Kidney epithelial cell (primary cell): ENCODE measurements at places on chromosomes 3 and 15. TPM values are rescaled to one million over a fixed set of nuclear protein-coding genes. Genes with fewer than 3 reads are reported as not detected.
A peak's percentile ranks its signal among the peaks of the same experiment; 100 is the strongest.

- DNase-seq = no peak
Measured at GRCh38 chr3:130299531-130299930, 45.9 kb upstream of the COL6A5 start.

DNA sequence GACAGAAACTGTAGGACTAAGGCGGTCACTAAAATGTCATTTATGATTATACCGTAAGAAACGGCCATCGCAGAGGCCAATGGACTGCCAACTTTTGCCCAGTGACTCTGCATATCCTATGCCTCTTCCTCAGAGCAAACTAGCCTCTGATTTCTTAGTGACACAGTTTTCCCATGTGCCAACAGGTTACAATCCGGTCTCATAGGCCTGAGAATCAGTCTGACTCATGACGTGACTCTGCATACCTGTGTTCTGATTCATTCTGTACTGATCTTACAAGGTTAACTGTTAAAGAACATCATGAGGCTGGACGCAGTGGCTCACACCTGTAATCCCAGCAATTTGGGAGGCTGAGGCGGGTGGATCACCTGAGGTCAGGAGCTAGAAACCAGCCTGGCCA is 17.8 kb downstream of the RUBCN start:
- peak; percentile 96 for DNase-seq

DNA sequence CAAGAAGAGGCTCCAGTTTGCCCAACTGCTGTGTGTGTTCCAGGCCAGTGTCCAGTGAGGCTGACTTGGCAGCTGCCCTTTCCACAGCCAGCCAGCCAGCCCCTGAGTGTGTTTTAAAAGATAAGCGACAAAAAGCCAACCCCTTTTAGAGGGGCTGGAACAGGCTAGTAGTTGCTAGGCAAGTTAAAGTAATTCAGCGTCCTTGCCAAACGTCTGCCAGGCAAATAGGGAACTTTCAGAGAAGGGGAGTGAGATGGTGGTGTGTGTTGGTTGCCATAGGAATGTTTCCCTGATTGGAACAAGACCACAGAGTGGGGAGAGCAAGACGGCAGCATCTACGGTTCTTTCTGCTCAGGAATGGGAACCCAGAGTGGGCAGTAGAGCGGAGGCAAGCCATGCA is 86.3 kb downstream of the TMEM108 start:
- DNase-seq = no peak

DNA sequence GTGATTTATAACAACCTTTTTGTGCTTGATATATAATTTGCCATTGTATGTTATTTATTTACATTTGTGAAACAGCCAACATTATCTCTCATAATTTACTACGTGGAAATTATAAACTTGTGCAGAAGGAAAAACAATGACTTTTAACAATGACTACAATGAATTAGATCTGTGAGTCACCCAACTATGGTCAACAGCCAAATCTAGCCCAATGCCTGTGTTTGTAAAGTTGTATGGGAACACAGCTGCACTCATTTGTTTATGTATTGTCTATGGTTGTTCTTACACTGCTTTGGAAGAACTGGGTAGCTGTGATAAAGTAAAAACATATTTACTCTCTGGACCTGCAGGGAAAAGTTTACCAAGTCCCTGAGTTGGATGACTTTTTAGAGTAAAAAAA is 110.4 kb downstream of the OTOL1 start:
- no peak for DNase-seq

DNA sequence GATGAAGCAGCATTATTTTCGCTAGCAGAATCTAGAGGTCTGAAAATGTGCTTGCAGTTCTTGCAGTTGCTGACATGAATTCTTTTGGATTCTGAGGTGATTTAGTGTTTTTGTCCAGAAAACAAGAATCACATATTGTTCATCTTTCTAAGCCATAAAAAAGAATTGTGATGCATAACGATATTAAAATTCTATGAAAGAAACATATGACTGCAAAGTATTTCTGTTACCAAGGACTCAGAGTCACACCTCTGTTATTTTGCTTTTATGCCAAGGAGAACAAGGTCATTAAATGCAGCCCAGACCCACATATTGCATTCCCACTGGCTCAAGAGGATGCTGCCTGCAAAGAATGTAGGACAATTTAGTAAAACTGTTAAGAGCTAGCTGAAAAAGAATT is 299.8 kb upstream of the GPR149 start:
- DNase-seq = no peak

DNA sequence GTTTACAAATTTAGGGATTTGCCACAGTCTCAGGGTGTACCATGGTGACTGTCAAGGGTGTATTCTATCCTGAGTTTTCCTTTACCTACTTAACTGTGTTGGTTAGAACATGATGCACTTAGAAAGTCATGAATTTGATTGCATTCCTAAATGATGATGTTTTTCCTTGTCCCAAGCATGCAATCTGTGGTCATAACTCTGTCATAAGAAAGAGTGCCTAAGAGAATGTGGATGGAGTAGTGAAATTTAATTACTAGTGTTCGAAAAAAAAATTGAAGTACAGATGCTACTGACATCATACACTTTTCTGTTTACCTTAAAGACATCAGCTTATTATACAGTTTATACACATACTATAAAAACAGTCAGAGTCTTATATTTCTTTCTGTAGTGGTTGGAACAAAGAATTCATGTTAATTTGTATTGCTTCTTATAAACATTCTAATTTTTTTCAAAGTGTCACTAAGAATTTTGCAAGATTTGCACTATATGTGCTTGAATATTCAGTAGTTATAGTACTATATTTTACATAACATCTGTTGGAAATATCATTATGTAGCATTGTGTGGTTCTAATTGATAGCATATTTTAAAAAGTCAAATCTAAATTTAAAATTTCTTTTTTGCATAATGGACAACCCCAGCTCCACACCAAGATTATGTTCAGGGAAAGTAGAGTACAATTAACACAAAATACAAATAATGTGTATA is 231.3 kb upstream of the KCNMB2 start:
- peak; percentile 67 for DNase-seq

DNA sequence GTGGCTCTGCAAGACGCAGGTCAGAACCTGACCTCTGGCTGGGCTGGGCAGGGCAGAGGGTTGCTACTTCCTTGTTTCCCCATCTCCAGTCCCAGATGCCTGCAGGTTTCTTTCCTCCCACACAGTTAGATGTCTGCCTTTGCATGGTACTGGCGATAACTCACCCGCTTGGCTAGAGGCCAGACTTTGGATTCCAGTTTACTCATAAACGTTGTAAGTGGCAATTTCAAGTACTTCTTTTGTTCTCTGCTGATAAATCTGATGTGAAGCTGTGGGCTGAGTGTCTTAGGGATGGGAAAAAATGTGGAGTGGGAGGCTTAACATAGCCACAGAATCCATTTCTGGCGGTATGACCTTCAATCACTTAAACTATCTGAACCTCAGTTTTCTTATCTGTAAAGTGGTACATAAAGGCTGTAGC is 194.2 kb downstream of the EBLN2 start:
- DNase-seq = peak; percentile 70

GRCh38 chr15:97976766-97977503 is 16.4 kb downstream of the ARRDC4 start:
- DNase-seq = no peak

DNA sequence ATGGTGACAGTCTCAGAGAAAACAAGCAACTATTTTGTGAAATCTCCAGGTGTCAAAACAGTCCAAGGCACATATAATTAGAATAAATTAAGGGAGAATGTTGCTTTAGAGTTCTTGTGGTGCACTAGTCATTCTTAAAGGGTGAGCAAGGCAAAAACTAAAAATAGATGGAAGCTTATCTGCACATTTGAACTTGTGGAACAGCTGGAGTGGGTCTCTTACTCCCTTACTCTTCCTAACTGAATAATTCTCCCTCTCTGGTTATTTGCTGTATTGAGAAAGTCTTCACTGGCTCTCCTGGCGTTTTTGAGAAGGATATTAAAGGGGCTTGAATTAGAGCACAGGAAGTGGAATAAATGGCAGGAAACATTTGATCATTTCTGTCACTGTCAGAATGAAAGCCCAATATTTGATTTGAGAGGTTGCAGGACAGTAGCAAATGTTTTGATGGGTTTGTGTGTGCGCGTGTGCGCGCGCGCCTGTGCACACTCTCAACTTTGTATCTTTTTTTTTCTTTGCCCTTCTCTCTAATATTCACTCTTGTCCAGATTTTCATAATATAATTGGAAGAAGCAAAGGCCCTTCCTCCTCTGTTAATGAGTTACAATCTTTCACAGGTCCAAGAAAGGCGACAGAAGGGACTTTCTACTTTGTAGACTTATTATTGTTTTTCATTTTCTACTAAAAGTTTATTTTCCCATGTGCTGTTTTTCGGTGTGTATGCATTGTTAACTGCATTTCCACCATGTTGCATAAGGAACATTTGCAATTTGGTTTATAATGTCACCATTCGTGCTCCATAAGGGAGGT is 40.9 kb downstream of the AKAP13 start:
- no peak for DNase-seq

CD200 gene
- total RNA-seq = 19.2 and 19.3 TPM in 2 replicates

CGGBP1 gene
- total RNA-seq = 51.6 and 53.4 TPM in 2 replicates

MESP1 gene
- 2.6 and 2.8 TPM in 2 replicates for total RNA-seq

IL12A gene
- 0.75 and 2.3 TPM in 2 replicates for total RNA-seq

CCR8 gene
- not detected in 2 replicates for total RNA-seq

ARPP19 gene
- total RNA-seq = 155 and 160 TPM in 2 replicates
